Activated CD8-positive, alpha-beta memory T cell treated with anti-CD3 and anti-CD28 coated beads, Interleukin-2, amount 10 ng/mL, durations not matched to agents 7 days and 5 days (primary cell): ENCODE measurements at places on chromosomes 1 and 21. TPM values are rescaled to one million over a fixed set of nuclear protein-coding genes. Genes with fewer than 3 reads are reported as not detected.

GRCh38 chr1:176196728-176197127 lies 10.4 kb downstream of the COP1 start:
- peak overlapping the region; percentile 70 for H3K4me3 ChIP-seq
- H3K36me3 ChIP-seq, result peaks cover 28% of the 10 kb centered on the region
- peak overlapping the region; percentile 74 for H3K27ac ChIP-seq

DNA sequence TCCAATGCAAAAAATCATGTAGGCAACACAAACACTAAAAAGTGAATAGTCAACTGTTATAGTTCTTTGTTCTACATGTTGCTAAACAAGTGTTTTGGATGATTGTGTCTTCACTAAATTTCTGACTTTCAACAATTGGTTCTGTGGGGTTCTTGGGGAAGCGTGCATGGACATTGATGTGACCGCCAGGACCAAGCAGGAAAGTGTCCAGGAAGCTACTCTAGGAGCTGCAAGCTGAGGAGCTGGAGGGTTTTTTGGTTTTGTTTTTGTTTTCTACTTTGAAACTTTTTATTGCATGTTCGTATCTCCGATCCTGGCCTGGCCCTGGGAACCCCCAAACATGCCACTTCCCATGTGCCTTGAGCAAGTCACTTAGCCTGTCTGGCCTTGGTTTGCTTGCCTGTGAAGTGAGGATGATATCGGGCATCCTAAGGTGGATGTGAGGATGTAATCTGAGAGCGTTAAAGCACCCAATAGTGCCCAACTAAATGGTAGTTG lies 8.0 kb downstream of the TMPRSS3 start:
- peaks cover 54% of the 10 kb centered on the region for H3K4me1 ChIP-seq
- H3K27ac ChIP-seq, result no peak overlapping the region
- no peak for DNase-seq
- H3K27me3 ChIP-seq, result no peaks in the 10 kb centered on the region
- H3K4me3 ChIP-seq, result no peak overlapping the region

Gene REN
- total RNA-seq, result not detected

GRCh38 chr1:36089393-36090121 lies 865 bp downstream of the ADPRS start:
- peaks cover 6% of the 10 kb centered on the region for H3K27me3 ChIP-seq
- H3K4me1 ChIP-seq, result peaks cover 16% of the 10 kb centered on the region
- DNase-seq, result no peak
- H3K27ac ChIP-seq, result peak overlapping the region; percentile 87
- H3K4me3 ChIP-seq, result peak overlapping the region; percentile 90

DNA sequence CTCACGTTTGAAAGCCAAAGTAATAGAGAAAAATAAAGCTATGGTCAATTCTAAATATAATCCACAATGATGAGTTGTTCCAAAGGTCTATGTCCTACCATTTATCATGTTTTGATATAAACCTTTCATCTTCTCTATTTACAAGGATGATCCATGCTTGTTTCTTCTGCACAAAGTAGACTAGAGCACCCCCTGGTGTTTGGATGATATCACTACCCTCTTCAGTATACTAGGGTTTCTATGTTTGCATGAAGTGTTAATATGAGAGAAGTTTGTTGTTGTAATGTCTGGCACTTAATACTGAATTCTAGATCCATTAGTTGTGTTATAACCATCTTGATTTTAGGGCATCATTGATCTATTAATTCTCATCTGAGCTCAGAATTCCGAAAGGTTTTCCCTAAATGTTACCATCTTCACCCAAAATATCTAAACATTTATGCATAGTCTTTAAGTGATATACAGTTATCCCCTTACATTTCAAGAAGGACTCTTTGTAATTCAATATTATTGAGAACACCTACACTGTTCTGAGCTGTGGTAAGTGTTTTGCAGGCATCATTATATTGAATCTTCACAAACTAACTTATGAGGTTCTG lies 21.1 kb downstream of the CLDN8 start:
- H3K4me3 ChIP-seq, result no peak overlapping the region
- H3K27me3 ChIP-seq, result no peaks in the 10 kb centered on the region
- no peak overlapping the region for H3K27ac ChIP-seq
- DNase-seq, result no peak
- no peaks in the 10 kb centered on the region for H3K4me1 ChIP-seq
